ENCODE measurements at places on chromosomes 16 and 17.

DNA sequence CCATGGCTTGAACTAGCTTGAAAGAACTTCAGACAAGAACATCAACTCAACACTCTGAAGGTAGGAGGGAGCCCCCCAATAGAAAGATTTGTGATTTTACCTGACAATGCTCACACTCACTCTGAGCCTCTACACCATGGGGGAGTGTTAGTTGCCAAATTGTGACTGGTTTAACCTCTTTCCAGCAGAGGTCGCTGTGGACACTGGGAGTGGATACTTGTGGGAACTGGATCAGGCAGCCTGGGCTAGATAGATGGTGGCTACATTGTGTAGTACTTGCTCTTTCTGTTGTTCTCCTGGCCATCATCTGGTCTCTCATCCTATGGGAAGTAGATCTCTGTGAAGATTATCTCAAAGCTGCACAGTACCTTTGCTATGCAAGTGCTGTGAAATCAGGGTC, 2.9 kb downstream of the SMPD3 start:
- no peak for DNase-seq

DNA sequence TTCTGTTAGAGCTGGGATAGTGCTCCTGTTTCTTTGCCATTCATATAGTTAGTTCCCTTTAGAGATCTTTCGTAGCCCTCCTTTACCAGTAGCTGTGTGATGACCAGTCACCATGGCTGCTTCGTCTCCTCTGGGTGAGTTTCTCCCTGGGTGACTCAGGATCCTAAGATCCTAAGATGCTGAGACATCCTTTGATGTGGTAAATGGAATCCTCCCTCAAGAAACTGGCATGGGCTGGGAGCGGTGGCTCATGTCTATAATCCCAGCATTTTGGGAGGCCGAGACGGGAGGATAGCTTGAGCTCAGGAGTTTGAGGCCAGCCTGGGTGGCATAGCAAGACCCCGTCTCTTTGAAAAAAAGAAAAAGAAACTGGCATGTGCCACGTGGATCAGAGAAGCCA, 5.9 kb downstream of the PHAF1 start:
- DNase-seq = no peak

- no peak for DNase-seq
Measured at GRCh38 chr17:77453613-77454241, 313.0 kb downstream of the SEC14L1 start.

GRCh38 chr17:37148156-37148555, 199.4 kb downstream of the AATF start:
- DNase-seq = no peak

DNA sequence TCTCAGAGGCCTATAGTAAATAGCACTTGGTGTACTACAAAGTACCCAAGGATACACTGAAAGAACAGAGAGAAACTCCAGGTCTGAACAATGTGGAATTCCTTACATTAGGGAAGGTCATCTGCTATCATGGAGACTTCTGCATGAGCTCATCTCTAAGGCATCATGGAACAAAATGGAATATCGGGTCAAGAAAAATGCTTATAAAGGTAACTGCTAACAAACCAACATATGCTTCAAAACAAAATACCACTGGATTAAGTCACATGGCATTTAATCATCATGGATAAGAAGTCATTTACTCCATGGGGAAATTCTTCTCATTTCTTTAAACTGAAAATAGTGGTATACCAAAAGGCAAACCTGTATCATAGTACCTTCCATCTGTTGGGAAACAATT, 34.2 kb downstream of the TXNDC11 start:
- no peak for DNase-seq

DNA sequence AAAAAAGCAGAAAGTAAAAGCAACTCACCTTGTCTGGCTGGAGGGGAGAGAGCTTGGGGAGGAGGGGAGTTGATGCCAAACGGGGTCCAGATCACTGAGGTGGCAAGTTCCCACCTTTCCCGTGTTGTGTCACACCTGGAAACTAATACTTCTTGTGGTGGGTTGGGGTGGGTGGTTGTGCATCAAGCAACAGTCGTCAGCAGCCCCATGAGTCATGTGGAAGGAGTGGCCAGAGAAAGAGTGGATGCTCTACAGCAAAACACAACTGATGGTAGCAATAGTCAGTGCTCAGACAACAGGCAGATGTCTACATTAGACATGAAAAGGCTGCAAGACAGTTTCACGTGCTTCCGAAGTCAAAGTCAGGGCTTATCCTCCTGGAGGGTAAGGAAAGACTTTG, 35.4 kb downstream of the ARSG start:
- DNase-seq = no peak

DNA sequence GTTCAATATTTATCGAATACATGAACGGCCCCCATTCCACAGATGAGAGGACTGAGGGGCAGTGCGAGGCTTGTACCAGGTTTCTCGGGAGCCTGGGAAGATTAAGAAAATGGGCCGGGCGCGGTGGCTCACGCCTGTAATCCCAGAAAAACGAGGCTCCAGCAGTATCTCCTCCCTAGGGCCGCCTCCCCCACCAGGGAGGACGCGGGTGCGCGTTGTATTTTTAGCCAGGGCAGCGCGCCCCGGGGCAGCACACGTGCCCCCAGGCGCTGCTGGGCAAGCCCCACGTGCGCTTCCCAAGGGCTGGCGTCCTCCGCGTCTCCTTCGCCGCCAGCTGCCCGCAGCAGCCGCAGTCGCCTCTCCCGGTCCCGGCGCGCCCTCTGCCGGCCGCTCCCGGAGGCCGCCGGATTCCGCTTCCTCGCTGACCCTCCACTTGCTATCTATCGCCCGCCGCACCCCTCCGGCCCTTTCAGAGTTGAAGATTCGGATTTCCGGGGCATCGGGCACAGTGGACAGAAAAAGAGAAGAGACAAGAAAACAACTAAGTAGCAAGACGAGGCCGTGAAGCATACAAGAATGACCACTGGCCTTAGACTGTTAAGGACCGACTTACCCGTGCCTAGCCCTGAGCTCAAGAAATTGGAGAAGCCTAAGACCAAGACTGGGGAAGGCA, 1.9 kb upstream of the YBX2 start:
- DNase-seq = peak; percentile 78

- peak; percentile 82 for DNase-seq
Measured at GRCh38 chr17:58112970-58113631, 29.9 kb downstream of the DYNLL2 start.

- no peak for DNase-seq
Measured at GRCh38 chr16:55642611-55643010, 13.2 kb upstream of the SLC6A2 start.

DNA sequence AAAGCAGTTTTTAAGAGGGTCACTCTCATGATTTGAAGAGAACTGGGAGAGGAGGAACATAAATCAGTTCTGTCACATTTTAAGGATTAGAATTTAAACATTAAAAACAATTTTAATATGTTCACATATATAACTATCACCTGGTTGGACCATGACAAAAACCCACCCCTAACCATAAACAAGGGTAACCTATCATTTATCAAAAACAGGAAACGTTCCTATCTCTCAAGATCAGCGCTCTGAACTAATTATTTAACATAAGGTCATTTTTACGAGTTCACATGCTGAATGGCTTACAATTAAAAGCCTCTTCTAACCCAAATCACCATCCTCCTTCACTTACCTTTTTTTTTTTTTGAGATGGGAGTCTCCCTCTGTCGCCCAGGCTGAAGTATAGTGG, 45.0 kb downstream of the KANSL1 start:
- no peak for DNase-seq

DNA sequence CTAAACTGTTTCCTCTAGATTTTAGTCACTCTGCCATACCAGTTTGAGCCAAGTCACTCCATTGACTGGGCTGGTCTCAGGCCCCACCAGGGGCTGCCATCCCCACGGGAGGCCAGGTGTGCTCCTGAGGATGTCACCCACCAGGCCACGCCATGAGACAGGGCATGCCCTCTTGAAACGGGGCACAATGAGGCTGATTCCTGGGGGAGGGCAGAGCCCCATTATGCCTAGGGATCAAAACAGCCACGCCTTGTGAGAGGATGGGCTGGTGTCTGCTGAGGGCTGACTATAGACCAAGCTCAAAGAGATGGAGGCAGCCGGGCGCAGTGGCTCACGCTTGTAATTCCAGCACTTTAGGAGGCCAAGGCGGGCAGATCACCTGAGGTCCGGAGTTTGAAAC, 21.5 kb downstream of the GINS2 start:
- DNase-seq = peak; percentile 23

- no peak for DNase-seq
Measured at GRCh38 chr17:29586676-29587469, 2.6 kb downstream of the GIT1 start.

DNA sequence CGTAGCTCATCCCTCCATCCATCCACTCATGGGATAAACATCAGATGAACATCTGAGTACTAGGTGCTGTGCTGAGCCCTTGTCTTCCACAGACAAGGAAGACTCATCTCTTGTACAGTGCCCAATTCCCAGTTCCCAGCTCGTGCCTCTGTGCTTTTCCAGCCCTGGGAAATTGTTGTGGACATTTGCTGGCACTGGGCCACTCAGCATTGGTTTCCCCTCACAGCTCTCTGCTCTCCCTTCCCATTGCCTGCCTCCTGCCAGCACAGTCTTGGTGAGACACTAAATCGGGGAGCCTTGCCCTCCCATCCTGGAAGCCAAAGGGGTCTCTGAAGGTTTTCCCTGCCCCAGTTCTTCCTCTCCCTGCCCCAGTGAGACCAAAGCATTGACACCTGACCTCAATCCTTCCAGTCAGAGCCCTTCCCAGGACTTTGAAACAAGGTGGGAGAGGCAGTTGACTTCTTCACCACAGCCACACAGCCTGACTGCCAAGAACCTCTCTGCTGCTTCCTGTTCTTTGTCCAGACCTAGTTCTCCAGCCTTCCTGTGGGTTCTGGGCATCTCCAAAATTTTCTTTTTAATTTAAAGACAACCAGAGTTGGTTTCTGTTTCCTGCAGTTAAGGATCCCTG, 50.2 kb downstream of the WSB1 start:
- no peak for DNase-seq

DNA sequence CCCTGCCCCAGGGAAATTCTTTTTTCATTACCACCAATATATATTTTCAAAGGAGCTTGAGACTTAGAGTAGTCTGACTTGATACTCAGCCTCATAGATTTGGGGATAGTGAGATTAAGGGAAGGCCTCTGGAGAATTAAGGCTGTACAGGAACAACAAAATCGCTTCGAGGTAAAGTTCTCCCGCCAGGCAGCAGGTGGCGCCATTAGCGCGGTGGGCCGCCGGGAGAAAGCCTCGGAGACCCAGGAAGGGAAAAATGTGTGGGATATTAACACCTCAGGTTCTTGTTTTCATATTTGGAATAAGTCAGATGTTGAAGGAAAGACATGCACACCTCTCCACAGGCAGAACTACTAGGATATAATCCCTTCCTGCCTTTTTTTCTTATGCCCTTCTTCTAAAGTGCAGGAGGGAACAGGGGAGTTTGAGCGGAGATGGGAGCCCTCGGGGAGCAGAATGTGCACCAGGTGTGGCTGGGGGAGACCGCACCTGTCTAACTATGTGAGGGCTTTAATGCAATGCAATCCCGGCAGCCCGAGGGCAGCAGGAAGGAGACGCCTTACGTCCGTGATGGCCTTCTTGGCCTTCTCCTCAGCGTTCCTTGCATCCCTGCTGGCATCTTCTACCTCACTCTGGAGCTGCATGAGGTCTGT, 25.9 kb downstream of the MYH3 start:
- no peak for DNase-seq

DNA sequence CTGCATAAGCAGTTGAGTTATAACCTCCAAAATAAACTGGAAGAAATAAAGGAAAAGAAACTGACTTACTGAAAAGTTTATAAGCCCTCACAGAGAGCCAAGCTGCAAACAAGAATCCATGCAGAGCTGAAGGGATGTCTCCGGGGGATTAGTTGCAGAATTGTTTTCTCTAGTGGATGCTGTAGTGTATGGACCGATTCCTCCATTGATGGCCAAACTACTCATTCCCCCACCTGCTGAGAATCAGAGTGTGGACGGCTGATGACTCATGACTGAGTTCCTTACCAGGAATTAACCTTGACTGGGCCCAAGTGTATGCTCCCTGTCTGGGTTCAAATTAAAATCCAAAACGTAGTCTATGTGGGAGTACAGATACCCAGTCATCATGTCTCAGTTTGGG, 93.9 kb upstream of the CDH8 start:
- DNase-seq = no peak

DNA sequence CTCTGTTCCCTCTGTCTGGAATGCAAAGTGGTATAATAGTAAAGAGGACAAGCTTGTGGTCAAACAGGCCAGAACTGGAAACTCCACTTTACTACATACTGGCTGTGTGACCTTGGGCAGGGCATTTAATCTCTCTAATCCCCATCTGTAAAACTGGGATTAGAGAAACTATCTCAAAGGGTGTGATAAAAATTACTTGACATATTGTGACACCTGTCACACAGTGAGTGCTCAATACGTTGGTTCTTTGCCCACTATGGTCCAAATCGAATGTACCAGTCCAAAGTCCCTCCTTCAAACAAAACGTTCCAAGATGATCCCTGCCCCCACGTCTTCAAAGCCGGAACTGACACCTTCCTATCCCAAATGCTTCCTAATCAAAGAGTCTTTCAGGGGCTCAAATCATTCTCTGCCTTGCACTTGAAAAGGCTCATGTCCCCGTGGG, 734 bp downstream of the PGAP3 start:
- DNase-seq = no peak

DNA sequence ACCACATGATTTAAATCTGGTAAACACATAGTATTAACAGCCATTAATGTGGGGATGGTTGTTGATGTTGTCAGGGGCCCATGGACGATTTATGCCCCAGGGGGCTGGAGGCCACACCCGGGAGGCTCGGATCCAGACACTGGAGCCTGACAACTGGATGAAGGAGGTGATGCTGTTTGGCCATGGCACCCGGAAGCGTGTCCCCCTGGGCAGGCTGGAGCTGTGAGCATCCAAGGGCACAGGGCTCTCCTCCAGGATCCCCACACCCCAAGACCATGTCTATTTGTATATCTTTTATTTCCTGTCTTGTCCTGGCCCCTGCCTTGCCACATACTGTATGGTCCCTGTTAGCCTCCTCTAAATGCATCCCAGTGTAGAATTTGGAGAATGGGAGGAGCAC, 4.6 kb downstream of the RSAD1 start:
- no peak for DNase-seq

DNA sequence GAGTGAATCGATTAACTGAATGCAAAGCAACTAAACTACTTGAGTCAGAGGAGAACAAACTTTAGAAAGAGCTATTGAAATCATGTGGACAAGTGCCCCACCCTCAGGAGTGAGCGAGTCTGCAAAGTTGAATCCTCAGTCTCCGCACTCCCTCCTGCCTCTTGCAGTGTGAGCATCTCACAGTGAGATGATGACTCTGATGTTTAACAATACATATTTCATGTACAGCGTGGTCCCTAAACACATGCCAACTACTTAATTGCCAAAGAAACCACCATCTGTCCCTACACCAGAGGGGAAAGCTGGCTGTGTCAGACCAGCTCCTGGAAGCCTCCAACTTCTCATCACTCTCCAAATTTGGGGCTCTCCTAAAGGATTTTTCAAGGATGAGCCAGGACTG, 31.2 kb downstream of the PIMREG start:
- no peak for DNase-seq

DNA sequence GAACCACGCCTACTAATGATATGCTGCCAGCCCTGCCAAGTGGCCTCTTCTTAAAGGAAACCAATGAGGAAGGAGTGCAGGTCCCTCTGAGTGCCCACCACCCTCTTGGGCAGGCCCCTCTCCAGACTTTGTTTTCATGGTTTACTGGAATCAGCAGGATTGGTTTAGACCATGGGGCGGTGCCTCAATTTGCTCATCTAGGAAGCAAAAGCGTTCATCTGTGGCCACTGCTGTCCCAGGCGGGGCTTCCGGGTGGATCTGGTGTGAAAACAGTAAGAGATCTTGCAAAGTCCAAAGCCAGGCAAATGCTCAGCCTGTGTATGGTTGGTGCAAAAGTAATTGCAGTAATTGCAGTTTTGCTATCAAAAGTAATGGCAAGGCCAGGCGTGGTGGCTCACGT, 71.3 kb downstream of the AMFR start:
- DNase-seq = peak; percentile 2

Data from ovary (tissue), 10 donors.